ENCODE measurements at places on chromosomes 1 and 21. TPM values are rescaled to one million over a fixed set of nuclear protein-coding genes. Genes with fewer than 3 reads are reported as not detected.
A peak's percentile ranks its signal among the peaks of the same experiment; 100 is the strongest.

GRCh38 chr1:202012544-202013478 is 2.4 kb downstream of the ELF3 start:
- H3K27ac ChIP-seq, result no peak overlapping the region
- peaks cover 17% of the 10 kb centered on the region for H3K36me3 ChIP-seq
- peaks cover 21% of the 10 kb centered on the region for H3K4me1 ChIP-seq
- no peaks in the 10 kb centered on the region for H3K27me3 ChIP-seq
- DNase-seq, result no peak
- no peak overlapping the region for H3K4me3 ChIP-seq

- H3K27ac ChIP-seq, result no peak overlapping the region
- no peaks in the 10 kb centered on the region for H3K36me3 ChIP-seq
- no peak overlapping the region for H3K4me3 ChIP-seq
- DNase-seq, result no peak
Measured at GRCh38 chr1:178797590-178797989, 72.5 kb downstream of the RALGPS2 start.

DNA sequence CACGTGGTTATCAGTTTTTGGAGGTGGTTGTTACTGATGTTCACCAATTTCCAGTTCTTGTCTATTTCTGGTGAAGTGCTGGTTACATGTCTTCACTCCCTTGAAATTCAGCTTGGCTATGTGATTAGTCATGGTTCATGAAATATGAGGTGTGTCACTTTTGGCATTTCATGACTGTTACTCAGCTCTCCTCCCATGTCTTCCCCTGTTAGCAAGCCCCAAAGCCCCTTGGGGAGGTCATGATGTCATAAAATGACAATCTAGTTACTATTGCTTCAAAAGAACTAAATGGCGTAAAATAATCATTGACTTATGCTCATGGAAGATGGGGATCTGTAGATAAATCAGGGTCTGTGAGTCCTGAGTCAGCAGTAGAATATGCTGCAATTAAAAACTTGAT is 425.1 kb downstream of the SETD4 start:
- H3K4me1 ChIP-seq, result no peaks in the 10 kb centered on the region
- H3K27ac ChIP-seq, result no peak overlapping the region
- no peaks in the 10 kb centered on the region for H3K27me3 ChIP-seq
- DNase-seq, result no peak
- no peaks in the 10 kb centered on the region for H3K36me3 ChIP-seq
- no peak overlapping the region for H3K4me3 ChIP-seq

GRCh38 chr1:209493559-209493958 is 90.0 kb upstream of the CAMK1G start:
- H3K4me1 ChIP-seq, result no peaks in the 10 kb centered on the region
- no peak overlapping the region for H3K27ac ChIP-seq
- no peak overlapping the region for H3K4me3 ChIP-seq
- H3K27me3 ChIP-seq, result no peaks in the 10 kb centered on the region
- no peaks in the 10 kb centered on the region for H3K36me3 ChIP-seq

ERRFI1 gene
- 46.1 TPM for total RNA-seq

DNA sequence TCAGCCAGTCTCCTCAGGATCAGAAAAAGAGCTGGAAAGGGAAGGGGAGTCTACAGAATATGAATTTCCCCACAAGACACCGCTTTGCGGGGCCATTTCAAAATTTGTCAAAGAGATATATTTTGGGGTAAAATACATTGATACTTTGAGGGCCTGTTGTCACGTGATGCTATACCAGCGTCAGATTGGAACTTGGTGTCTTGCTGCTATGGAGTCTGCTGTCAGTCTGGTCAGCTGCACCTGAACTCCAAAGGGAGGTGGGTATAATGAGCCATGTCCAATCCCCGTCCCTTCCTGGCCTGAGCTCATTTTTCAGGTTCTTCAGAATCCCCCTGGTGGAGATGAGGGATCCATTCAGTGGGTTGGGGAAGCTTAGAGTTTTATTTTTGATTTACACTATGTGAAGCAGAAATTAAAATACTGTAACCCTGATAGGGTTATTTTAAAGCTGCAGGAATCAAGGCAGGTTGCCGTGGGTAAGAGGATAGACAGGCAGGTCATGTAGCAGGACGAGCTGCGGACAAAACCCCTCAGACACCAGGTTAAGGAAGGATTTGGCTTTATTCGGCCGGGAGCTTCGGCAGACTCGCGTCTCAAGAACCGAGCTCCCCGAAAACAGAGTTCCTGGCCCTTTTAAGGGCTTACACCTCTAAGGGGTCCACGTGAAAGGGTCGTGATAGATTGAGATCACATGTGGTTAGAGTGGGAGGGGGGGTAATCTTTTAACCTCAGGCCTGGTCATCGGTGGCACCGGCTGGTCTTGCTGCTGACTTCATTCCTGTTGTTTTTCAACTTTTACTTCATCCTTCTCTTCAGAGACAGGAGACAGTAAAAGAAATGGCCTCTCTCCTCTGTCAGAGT is 2.2 kb upstream of the POFUT2 start:
- no peaks in the 10 kb centered on the region for H3K27me3 ChIP-seq
- H3K27ac ChIP-seq, result no peak overlapping the region
- no peaks in the 10 kb centered on the region for H3K4me1 ChIP-seq

TAL1 gene
- not detected for total RNA-seq

LRRC71 gene
- total RNA-seq, result not detected

DNA sequence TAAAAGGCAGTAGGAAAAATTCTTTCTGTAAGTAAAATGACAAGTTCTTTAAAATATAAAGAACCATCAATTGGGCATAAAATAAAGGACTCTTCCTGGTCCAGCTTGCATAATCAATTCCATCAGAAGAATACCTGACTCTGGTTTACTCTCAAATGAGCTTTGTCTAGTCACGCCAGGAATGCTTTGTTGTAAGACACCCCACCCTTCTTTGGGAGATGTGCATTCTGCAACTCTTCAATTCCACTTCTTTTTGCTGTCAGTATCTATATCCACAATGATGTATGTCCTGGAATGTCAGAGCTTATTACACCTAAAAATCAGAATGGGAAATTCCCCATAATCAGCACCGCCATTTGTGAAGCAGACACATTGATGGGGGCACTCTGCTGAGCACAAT is 76.1 kb downstream of the PTPN14 start:
- no peaks in the 10 kb centered on the region for H3K36me3 ChIP-seq
- no peaks in the 10 kb centered on the region for H3K27me3 ChIP-seq
- no peak overlapping the region for H3K27ac ChIP-seq
- no peak for DNase-seq

DNA sequence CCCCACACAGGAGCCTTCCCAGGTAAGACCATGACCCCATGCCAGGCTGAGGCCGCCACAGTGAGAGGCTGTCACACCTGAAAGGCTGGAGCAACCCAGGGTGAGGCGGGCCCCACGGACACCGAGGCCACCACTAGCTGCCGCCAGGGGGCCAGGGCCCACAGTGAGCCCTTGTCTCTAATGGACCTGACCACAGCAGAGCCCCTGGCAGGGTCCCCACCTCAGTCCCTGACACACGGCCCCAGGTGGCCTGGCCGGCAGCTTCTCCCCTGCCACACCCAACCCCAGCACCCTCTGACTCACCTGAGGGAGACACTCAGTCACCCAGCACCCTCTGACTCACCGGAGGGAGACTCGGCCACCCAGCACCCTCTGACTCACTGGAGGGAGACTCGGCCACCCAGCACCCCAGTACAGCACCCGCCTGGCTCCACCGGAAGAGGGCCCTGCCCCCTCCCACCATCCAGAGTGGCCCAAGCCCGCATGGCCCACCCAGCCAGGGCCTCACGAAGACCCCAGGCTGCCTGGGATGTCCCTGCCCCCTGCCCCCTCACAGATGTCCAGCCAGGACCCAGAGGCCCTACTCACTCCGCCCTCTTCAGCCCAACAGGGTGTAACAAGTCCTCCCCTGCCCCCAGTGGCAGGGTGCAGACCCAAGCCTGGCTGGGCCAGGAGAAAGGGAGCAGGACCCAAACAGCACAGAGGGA is 4.4 kb downstream of the DVL1 start:
- no peaks in the 10 kb centered on the region for H3K27me3 ChIP-seq
- DNase-seq, result peak; percentile 67
- peaks cover 19% of the 10 kb centered on the region for H3K36me3 ChIP-seq
- H3K4me3 ChIP-seq, result no peak overlapping the region
- H3K27ac ChIP-seq, result no peak overlapping the region
- no peaks in the 10 kb centered on the region for H3K4me1 ChIP-seq

DNA sequence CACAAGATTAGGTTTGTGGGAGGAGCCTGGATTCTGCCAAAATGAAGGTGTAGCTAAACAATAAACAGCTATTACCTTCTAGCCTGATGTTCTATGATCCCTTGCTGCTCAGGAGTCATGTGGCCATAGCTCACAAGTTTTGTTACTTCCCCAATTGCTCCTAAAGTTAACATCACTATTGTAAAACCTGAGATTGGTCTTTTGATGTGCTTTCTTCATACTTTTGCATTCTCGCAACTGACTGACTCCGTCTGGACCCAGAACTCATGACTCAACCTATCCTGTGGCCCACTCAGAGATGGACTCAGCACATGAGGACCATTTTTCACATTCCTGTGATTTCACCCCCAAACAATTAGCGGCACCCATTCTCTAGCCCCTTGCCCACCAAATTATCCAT is 69.1 kb downstream of the PTGS2 start:
- H3K36me3 ChIP-seq, result no peaks in the 10 kb centered on the region
- no peak for DNase-seq
- H3K4me3 ChIP-seq, result no peak overlapping the region
- H3K27ac ChIP-seq, result no peak overlapping the region
- no peaks in the 10 kb centered on the region for H3K27me3 ChIP-seq
